ENCODE measurements at places on chromosomes 3 and 15. TPM values are rescaled to one million over a fixed set of nuclear protein-coding genes. Genes with fewer than 3 reads are reported as not detected.

GRCh38 chr15:37733628-37734027, 200.8 kb upstream of the TMCO5A start:
- DNase-seq, result no peak

Gene GP5
- total RNA-seq, result 0.13 TPM

Gene ITIH1
- not detected for total RNA-seq

GRCh38 chr15:88467935-88468528, 524 bp downstream of the MRPS11 start:
- no peak for DNase-seq

Gene HCN4
- total RNA-seq, result not detected

DNA sequence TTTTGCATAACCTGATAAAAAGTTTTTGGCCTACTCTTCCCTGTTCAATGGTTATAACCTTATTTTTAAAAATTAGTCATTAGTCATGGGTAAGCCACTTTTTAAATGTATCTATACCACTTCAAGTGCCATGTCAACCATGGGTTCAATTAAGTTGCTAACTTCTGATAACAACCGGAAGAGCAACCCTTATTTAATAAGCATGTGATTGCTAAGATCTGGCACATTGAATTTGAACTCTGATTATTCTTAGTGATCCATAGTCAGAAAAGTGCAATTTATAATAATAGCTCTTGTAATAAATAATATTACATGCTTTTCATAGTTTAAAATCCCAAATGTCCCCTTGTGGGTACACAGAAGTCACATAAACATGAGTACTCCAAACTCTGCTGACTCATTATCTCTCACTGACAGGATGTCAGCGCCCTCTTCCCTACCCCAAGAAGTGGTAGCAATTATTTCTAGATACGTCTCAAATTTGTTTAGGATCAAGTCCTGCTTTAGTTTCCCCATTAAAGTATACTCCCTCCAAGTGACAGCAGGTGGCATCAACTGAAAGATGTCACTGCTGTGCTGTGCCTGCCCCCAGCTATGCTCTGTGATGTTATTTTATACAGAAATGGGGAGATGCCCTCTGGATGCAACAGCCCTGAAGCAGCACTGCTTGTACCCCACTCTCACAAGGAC, 18.6 kb downstream of the SAMD7 start:
- no peak for DNase-seq

GRCh38 chr3:160006282-160007163, 17.9 kb downstream of the IL12A start:
- peak; percentile 61 for DNase-seq
